ENCODE measurements at places on chromosomes 7 and 10.
A peak's percentile ranks its signal among the peaks of the same experiment; 100 is the strongest.

DNA sequence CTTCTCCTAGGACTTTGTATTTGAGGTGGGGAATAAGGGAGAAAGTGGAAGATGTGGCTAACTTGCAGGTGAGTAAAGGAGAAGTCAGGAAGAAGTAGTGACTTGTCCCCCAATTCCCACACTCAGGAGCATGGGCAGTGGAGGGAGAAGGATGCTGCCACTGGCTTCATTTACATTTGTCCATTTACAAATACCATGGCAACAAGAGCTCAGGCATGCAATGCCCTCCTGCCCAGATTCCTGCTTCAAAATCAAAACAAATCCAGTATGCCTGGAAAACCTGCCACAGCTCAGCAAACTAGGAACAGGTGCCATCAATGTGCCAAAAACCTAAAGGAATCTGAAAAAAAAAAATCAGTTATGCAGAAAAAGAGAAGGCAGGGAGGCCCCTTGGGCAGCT is 139.9 kb downstream of the KCNMA1 start:
- no peak for DNase-seq

GRCh38 chr7:47622586-47622945 is 40.7 kb upstream of the TNS3 start:
- DNase-seq: no peak

GRCh38 chr7:143216686-143217085 is 5.2 kb upstream of the TAS2R40 start:
- DNase-seq: no peak

DNA sequence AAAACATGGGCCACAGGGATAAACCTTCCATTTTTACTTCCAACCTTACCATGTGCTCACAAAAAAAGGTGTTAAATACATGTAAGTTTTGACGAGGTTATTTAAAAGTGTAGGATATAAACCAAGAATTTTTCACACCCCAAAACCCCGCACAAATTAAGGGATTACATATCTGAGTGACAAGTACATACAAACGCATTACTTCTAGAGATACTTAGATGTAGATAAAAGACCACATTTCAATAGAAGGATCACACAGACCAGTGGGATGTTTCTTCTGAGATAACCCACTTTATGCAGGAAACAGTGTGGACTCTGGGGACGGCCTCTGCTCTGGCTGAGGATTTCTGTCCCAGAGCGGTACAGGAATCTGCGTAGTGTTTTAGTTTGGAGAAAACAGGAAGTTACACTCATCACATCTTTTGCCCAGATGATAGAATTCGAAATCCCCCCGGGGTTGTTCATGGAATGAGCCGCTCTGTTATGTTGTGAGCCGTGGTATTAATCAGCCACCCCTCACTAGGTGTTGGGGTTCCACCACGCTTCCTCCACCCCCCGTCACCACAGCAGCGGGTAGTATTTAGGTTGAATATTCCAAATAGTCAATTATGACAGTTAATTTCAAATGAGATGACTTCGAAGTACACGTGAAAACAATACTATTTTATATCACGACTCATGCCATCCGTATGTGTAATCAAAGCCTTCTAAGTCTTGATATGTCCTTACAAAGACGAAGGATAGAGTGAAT is 1.3 kb upstream of the CUL1 start:
- peak; percentile 84 for DNase-seq

DNA sequence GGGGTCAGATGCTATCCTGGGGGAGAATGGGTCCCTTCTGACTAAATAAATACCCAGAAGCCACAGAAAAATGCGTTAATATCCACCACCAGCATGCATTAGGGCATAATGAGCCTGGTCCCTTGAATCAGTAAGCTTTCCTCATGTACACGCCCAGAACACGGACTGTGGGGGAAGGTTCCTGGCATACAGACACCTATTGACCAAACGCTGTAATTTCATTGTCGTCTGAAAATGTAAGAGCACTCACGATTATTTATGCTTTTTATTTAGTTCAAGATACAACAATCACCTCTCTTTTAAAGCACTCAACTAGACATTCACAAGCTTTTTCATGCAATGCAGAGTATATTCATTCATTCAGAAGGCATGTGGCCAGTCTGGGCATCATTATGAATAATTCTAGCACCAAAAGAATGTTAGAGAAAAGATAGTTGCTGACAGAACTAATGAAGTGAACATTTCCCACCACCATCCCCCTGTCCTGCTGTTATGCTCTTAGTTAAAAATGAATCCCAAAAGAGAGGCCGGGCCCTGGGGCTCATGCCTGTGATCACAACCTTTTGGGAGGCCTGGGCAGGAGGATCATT is 101.0 kb downstream of the SVIL start:
- no peak for DNase-seq

- DNase-seq: no peak
These were observed 10.5 kb downstream of the DDC start for GRCh38 chr7:50554431-50555322.

GRCh38 chr10:33211106-33211878 is 123.2 kb downstream of the NRP1 start:
- DNase-seq: no peak

GRCh38 chr7:84668116-84668515 is 473.5 kb upstream of the SEMA3A start:
- no peak for DNase-seq

DNA sequence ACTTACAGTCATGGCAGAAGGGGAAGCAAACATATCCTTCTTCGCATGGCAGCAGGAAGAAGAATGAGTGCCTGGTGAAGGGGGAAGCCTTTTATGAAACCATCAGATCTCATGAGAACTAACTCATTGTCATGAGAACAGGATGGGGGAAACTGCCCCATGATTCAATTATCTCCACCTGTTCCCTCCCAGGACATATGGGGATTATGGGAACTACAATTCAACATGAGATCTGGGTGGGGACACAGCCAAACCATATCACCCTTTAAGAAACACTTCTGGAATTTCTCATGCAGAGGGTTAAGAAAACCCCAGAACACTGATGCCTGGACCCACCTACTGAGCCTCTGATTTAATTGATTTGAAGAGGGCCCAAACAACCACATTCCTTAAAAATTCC is 63.3 kb upstream of the DNAJB12 start:
- DNase-seq: no peak

- peak; percentile 46 for DNase-seq
These were observed 148.0 kb downstream of the ANKRD7 start for GRCh38 chr7:118372530-118372929.

DNA sequence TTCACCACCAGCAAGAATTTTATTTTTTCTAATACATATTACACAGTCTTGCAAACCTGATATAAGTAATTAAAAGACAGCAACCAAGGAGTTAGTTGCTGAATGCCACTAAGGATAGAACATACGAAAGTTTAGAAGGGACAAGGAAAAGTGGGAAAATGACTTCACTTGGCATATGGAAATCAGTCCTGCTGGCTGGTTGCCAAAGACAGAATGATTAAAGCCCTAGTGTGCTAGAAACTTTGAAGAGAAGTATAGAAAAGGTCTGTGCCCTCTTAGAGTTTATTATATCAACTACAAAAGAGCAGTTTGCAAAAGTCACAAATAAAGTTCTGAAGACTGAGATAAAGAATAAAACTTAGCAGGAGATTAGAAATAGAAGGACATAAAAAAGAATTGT is 5.8 kb upstream of the YAE1 start:
- no peak for DNase-seq

GRCh38 chr7:4270268-4270667 is 411.8 kb upstream of the FOXK1 start:
- DNase-seq: no peak

DNA sequence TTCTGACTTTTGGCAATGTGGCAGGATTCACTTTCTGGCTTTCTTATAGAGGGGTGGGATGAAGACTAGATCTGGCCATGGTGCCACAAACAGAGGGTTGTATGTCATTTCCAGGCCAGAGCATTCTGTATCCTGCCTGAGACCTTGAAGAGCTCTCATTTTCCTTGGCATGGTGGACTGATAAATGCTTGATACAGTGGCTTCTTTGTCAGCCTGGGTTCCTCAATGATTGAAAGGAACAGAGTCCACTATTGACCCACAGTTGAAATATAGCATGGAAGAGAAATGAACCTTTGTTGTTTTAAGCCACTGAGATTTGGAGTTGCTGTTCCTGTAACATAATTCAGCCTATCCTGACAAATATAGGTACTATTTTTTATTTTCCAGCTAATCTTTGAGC is 462.7 kb downstream of the SUGCT start:
- DNase-seq: no peak

- DNase-seq: no peak
These were observed 170.1 kb downstream of the TMEM26 start for GRCh38 chr10:61283066-61283465.

DNA sequence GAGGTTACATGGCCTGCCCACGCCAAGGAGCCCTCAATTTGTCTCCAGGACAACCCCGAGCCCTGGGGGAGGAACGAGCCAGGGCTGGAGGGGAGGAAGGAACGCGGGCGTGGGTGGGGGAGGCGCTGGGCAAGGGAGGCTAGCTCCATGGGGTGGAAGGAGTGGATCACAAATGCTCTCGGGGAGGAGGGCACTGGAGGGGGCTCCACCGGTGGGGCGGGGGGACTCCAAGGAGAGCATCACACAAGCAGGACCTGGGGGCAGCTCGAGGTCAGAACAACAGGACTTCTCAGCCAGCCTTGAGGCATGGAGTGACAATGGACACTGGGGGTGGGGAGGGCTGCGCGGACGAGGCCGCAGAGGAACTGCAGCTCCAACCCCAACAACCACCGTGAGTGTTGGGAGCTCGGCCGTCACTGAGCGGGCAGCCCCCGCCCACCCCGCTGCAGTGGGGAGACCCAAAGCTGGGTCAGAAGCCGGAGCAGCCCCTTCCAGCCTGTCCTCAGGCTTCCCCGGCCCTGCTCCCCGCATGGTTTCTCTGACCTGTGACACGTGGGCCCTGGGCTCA is 41.1 kb downstream of the STK32C start:
- no peak for DNase-seq

DNA sequence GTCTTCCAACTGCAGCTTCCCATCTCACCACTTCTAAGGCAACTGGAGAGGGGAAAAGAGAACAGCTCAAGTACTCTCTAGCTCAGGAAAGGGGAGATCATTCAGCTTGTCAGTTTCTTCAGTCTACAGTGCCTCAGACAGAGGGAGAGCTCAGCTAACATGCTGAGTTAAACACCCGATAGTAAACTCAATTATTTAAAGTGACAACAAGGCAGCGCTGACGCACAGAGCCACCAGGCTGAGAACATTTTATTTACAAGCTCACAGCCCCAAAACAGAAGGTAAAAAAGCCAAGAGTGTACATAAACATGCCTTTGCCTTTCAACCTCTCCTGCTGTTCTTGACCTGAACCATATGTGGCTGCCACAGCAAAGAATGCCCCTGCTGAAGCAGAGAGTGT is 10.1 kb upstream of the CUZD1 start:
- DNase-seq: no peak

DNA sequence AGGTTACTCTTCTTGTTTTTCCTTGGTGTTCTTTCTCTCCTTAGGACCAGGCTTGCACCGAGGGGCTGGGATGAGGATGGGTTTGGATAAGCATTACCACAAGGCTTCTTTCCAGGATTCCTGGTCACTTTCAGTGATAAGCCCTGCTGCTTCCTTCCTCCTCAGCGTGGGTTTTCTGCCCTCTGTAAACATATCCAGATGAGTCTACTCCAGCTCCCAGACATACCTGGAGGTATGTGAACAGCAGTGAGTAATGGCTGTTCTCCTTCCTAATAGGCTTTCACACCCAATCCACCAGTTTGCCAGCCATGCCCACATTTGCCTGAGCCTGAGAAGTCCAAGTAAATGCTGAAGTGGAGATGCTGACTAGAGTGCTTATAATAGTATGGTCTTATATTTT is 229.8 kb upstream of the YAE1 start:
- DNase-seq: no peak

- peak; percentile 35 for DNase-seq
These were observed 37.1 kb downstream of the SMURF1 start for GRCh38 chr7:99106821-99107241.

- DNase-seq: peak; percentile 15
These were observed 57.6 kb downstream of the RNLS start for GRCh38 chr10:88525371-88526069.
